Stimulated activated CD4-positive, alpha-beta T cell treated with anti-CD3 and anti-CD28 coated beads, Interleukin-4, amount 100 ng/mL, for 4 hours (primary cell): ENCODE measurements at places on chromosomes 7 and 10.

DNA sequence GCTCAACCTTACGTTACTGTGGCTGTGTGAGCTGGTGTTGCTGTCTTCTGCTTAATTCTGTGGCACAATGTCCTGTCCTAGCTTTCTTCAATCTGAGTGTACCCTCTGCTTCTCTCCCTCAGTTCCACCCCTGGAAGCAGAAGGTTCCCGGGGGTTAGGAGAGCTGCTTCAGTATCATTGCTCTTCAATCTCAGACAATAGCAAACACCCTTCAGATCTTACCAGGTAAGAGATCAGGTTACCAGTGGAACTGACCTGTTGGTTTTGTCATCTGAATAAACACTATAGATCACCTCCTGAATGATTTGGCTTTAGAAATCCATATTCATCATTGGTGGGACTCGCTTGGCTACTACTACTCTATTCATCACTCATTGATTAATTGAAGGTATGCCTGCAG, 48.4 kb downstream of the DNAJB9 start:
- no peak for DNase-seq

GRCh38 chr10:97548828-97549455, 23.6 kb upstream of the ANKRD2 start:
- DNase-seq, result no peak

DNA sequence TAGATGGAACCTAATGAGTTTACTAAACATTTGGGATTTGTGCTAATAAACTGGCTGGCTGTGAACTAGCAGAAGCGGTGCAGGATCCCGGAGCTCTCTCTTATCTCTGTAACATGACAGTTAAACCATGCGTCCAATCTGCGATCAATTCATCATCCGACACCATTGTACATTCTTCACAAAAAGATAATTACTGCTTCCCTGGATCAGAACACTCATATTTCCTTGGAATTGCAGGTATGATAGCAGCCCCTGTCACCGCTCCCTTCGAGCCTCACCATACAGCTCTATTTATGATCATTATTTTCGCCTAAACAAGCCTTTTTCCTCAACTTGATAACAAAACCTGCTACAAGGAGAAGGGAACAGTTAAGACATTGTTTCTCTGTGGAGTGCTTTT, 18.5 kb downstream of the EBF3 start:
- no peak for DNase-seq

DNA sequence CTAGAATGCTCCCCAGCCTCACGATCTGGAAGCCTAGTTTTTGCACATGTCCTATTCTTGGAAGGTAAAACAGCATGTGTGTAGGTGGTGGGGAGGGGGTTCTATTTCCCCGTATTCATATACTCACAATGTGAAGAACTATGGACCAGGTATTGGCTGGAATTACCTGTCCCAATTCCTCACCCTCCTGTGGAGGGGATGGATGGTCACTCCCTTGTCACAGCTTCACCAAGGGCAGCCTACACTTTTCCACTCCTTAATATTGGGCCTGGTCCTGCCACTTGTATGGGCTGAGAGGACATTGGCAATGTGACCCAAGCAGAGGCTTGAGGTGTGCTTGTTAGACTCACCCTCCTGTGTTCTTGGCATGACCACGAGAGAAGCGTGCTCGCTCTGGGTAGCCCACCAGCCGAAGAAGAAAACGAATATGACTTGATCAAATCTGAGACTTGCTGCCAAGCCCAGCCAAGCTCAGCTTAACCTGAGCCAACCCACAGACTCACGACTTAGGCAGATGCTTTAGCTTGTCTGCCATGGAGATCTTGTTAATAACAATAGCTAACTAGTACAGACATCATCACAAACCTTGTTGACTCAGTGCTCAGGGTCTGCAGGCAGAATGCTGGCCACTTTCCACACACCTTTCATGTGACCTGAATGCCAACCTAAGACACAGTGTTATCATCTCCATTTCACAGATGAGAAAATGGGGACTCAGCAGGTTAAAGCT, 17.2 kb downstream of the ZNF488 start:
- no peak for DNase-seq

GRCh38 chr10:94006591-94007550, 13.1 kb downstream of the PLCE1 start:
- no peak for DNase-seq

GRCh38 chr10:70481831-70482530, 3.4 kb downstream of the PALD1 start:
- no peak for DNase-seq

DNA sequence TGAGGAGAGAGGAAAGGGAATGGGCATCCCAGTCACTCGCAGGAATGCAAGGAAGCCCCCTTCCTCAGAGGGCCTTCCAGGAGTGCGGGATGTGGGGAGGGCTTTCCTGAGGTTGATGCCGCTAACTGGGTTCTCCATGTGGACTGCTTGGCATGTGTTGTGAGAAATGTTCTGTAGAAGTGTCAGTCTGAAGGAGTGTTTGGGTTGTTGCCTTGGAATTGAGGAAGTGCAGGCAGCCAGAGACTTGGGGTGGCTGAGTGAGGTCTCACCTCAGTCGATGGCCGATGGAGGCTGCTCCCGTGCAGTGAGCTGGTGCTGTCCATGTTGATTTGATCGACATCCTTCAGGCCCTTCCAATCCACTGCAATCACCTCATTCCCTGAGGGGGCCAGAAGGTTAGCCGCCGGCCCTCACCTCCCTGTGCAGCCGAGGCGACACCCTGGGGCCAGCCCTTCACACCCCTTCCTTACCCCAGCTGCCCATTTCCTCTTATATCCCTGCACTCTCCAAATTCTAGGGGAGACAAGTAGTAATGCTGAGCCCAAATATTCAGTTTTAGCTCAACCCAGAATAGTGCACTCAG, 2.7 kb downstream of the FAM131B start:
- no peak for DNase-seq

- DNase-seq, result no peak
These were observed 733.1 kb downstream of the TYW1 start for GRCh38 chr7:67729771-67730170.

DNA sequence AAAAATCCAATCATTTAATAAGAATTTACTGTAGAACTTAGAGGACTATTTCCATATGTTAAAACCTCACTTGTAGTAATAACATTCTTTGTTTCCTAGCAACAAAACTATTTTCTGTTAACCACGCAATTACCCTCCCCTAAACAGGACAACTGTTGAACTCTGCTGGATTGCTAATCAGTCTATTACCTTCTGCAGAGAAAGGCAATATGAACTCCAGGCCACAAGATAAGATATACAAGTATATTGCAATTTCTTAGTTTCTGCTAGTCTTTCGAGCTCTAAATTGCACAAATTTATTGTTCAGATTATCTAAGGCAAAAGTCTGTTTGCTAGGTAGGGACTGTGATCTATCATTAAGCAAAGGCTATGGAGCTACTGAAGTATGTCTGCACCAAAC, 920.1 kb upstream of the LRRN3 start:
- no peak for DNase-seq

GRCh38 chr10:67976292-67977245, 92.1 kb downstream of the SIRT1 start:
- no peak for DNase-seq

DNA sequence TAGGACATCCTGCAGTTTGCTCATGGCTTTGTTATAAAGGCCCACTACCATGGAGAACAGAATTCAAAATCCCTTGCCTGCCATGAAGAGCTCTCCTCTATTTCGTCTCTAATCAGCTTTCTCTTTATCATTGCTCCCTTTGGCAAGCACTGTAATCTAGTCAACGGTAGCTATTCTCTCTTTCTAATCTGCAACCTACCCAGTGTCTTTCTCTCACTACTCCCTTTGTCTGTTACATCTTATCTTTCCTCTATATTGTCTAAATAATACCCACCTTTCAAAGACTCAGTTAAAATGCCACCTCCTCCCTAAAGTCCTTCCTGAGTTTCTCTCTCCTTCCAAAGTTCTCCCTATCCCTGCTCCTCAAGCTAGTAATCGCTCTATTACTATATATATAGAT, 108.1 kb downstream of the FZD1 start:
- no peak for DNase-seq

- no peak for DNase-seq
These were observed 627 bp upstream of the FLNC start for GRCh38 chr7:128829391-128830166.

GRCh38 chr10:24307696-24308485, 99.0 kb downstream of the KIAA1217 start:
- no peak for DNase-seq

GRCh38 chr7:40429826-40430225, 295.0 kb downstream of the SUGCT start:
- no peak for DNase-seq

GRCh38 chr10:62527019-62527827, 153.1 kb downstream of the ZNF365 start:
- no peak for DNase-seq

DNA sequence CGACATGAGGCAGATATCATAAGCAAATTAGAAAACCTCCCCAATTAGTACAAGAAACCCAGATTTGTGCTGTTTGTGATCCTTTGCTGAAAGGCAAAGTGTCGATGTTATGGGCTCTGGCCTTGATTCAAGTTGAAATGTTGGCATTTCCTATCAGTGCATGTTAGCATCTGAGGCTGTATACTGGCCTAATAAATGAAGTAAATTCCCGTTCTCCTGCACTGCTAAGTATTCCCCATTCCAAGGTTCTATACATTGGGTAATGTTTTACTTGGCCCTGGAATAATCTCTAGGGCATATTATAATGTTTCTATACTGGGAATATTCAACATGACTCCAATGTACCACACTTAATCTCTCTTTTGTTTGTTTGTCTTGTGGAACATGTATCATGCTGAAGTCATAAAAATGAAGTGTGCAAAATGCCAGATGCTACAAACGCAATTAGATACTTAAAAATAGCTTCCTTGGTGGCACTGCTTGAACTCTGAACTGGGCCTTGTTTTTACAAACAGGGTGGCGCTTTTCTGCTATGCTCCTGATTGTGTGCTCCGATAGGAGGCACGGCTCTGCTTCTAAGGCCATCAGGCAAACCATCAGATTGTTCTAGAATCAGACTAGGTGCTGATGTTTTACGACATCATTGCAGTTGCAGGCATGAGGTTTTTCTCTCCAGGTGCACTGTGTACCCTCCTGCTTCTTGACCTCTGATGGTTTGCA, 156.7 kb upstream of the TCF7L2 start:
- no peak for DNase-seq

- DNase-seq, result no peak
These were observed 18.0 kb downstream of the GRID1 start for GRCh38 chr10:86348321-86349210.

- no peak for DNase-seq
These were observed 4.9 kb downstream of the PIK3CG start for GRCh38 chr7:106869954-106870353.
